ENCODE measurements at places on chromosomes 5 and 9. TPM values are rescaled to one million over a fixed set of nuclear protein-coding genes. Genes with fewer than 3 reads are reported as not detected.

DNA sequence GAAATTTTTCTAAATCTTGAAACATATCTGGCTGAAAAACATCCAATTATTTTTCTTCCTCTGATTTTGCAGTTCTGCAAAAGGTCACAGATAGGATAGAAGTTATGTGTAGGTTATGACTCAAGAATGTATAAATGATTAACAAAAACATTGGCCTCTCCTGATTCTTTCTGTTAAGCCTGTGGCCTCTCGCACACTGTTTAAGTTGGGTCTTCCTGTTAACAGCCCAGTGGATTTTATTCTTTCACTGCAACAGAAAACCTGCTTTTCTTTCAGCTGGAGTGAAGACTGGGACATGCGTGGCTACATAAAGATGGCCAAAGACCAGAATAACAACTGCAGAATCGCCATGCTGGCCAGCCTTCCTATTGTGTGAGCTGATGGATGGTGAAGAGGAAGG, 17.1 kb upstream of the SPATA31E1 start:
- no peak for DNase-seq

GRCh38 chr5:102523541-102524175, 24.9 kb upstream of the SLCO6A1 start:
- DNase-seq = no peak

- DNase-seq = no peak
These were observed 475.5 kb upstream of the ACO1 start for GRCh38 chr9:31908891-31909480.

- DNase-seq = no peak
These were observed 107.8 kb upstream of the ADAMTSL1 start for GRCh38 chr9:18366184-18366583.

The SPATA31A1 gene
- total RNA-seq = not detected

The G3BP1 gene
- total RNA-seq = 114 TPM

The ADAMTS19 gene
- total RNA-seq = 0.19 TPM
